ENCODE measurements at places on chromosomes 1 and 21.

DNA sequence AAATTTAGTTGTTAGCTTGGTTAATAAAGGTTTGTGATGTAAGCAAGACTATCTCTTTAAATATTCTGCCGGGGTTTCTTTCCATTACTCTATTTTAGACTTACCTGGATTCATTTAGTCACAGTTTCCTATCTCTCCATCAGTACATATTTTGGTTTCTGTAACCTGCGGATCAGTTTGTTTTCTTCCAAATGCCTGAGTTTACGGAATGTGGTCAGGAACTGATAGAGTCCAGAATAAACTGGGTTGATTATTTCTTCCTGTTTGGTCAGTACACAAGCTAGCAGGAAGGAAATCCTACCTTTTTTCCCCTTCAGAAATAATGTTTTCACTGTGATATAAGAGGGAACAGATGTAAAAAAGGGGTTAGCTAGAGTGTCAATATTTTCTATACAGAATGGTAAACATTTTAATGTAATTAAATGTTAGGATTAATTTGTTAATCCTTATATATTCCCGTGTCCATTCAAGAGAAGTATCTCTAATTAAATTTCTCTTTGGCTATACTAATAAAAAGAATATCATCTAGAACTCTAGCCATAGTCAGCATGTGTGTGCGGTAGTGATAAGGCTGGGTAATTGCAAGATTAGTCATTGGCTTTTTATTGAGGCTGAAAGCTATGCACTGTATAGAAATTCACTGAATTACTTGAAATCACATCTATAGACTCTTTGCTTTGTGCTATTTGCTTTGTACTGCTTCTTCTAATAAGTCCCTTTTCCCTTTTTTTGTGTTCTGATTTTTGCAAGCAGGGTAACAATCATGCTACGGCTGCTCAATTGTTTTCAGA, 144.7 kb upstream of the ADGRL4 start:
- no peak for DNase-seq

DNA sequence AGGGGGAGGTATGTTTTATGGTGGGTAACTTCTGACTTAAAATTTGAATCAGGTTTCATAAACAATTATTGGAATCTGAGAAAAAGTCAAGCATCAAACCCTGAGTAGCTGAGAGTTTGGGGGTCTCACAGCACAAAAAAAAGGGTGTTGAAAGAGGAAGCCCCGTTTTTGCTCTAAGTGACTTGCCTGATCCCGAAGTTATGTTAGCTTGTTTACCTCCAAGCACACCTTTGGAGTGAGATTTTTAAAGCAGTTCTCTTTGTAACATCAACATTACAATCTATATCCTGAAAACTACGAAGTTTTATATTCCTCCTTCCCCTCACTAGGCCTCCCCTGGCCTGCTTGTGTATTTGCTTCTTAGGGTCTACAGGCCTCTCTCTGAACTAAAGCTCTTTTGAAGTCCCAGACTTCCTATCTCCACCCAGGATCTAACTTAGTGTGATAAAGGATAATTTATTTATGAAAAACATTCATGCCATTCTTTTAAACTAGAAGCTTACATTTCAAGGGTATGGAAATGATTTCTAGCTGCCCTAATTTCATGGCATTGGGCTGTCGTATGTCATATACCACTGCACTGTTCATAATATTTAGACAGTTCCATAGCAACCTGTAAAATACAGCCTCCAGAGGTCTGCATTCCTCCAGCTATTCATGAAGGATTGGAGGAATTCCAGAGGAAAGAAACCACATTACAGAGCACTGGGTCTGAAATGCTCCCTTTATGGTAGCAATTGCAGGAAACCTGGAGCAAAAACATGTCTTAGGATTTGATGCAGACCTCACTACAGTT, 36.1 kb upstream of the RGS1 start:
- DNase-seq: no peak

DNA sequence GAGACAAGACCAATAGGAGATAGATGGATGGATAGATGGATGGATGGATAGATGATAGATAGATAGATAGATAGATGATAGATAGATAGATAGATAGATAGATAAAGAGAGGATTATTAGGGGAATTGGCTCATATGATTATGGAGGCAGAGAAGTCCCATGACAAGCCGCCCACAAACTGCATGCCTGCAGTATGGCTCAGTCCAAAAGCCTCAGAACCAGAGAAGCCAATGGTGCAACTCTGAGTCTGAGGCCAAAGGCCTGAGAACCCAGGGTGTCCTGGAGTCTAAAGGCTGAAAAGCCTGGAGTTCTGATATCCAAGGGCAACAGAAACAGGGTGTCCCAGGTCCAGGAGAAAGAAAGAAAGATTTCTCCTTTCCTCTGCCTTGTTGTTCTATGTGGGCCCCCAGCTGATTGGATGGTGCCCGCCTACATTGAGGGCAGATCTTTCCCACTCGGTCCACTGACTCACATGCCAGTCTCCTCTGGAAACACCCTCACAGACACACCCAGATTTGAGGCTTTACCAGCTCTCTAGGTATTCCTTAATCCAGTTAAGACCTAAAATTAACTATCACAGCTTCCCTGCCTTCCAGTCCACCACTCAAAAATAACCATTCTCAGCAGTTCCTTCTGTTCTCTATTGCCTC, 39.6 kb upstream of the IRF2BP2 start:
- DNase-seq: no peak

- DNase-seq: no peak
These were observed 199.3 kb upstream of the CTTNBP2NL start for GRCh38 chr1:112196731-112197130.

- no peak for DNase-seq
These were observed 553.6 kb downstream of the NUF2 start for GRCh38 chr1:163875200-163875926.

Data from progenitor cell of endocrine pancreas (in vitro differentiated cells).